Bone marrow (tissue), 2 donors: ENCODE measurements at places on chromosomes 5 and 9.

DNA sequence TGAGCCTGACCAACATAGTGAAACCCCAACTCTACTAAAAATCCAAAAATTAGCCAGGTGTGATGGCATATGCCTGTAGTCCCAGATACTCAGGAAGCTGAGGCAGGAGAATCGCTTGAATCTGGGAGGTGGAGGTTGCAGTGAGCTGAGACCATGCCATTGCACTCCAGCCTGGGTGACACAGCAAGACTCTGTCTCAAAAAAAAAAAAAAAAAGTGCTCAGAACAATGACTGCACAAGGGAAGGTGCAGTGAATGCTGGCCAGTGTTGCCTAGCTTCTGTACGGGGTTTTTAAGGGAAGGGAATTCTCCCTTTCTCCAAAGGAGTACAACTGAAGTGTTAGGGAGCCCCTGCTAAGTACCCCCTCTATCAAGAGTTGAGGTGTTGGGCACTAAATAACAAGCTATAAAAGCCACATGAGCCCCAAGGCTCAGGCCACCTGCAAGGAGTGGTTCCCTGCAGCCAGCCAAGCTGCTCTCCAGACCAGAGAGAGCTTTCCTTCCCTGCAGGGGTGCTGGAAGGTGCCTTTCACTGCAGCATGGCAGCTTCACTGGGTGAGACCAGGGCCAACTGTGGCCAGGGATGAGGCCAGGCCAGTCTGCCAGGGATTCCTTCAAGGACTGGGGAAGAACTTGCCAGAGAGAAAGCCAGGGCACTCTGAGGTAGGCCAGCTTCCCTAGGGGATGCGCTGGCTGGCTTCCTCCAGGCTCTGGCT is 14.8 kb downstream of the GADD45G start:
- DNase-seq = no peak

GRCh38 chr5:76755779-76756637 is 40.1 kb downstream of the F2R start:
- DNase-seq = no peak

DNA sequence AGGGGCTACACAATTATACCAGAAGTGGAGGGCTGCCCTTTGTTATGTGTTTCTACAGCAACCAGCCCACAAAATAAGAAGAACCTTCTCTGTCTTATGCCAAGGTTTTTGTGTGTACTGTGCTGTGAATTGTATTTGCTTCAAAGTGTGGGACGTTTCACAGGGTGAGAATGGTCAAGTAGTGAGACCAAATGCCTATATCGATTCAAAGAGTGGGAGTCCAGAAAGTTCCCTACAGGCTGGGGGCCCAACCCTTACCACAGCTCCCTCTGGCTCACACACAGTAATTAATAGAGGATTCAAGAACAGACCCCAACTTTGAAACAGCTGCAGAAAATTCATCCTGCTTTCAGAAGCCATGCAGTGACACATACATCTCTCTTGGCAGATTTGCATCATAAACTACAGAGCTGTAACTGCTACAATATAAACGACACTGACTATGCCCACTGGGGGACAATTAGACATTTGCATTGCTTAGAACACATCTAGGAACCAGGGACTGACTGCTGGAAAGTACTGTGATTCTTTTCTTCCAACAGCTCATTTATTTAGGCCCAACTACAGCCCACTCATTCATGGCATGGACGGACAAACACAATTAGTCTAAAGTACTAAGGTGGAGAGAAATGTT is 12.8 kb downstream of the ENC1 start:
- no peak for DNase-seq

- no peak for DNase-seq
Observed at GRCh38 chr5:62284946-62285891, 20.8 kb upstream of the KIF2A start.

GRCh38 chr5:96716716-96717115 is 54.5 kb downstream of the CAST start:
- no peak for DNase-seq

DNA sequence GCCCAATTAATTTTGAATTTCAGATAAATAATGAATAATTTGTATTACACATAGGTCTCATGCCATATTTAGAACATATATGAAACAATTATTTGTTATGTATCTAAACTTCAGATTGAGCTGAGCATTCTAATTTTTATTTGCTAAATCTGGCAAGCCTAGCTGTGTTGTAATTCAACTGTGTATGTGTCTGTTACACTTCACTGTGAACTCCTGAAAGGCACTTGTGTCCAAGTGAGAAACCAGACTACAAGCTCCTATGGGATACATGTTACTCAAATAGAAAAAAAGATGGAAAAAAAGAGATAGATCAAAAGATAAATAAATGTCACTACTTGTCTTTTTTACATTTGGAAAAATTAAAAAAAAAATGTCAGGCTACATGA is 56.5 kb upstream of the ANKRD55 start:
- no peak for DNase-seq

- DNase-seq = no peak
Observed at GRCh38 chr5:5350101-5350500, 72.4 kb upstream of the ICE1 start.

GRCh38 chr9:109181284-109181683 is 14.2 kb upstream of the FRRS1L start:
- no peak for DNase-seq

- no peak for DNase-seq
Observed at GRCh38 chr5:135071311-135071710, 37.3 kb upstream of the PITX1 start.

- peak; percentile 50 for DNase-seq
Observed at GRCh38 chr5:77129391-77129990, 42.4 kb upstream of the ZBED3 start.

- no peak for DNase-seq
Observed at GRCh38 chr9:479304-479970, 264.8 kb downstream of the DOCK8 start.

DNA sequence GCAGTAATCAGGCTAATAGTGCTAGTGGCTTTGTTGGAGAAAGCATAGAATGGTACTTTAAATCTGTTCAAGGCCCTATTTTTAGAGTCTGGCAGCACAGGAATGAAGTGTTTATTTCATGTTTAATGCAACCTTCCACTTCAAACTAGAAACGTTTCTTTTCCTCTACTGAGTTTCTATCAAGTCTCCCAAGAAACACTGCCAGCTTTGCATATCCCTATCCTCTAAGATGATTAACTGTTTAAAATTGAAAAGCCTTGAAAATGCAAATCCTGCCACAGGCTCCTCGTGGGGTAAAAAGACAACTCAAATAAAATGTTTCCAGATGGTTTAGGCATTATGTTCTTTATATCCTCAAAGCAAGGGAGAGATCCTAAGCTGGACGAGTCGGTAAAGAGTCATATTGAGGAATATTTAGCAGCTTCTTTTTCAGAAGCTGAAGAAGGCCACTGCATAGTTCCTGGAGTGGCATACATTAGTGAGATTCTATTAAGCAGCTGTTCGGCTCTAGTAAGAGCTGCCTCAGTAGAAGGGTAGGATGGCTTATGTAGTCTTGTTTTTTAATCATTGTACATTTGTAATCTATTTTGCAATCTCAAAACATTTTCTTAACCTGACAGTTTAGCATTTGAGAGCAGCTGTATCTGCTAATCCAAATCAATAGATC is 251.2 kb downstream of the CHSY3 start:
- DNase-seq = no peak

GRCh38 chr9:98707166-98708102 is 1.3 kb downstream of the GABBR2 start:
- no peak for DNase-seq

DNA sequence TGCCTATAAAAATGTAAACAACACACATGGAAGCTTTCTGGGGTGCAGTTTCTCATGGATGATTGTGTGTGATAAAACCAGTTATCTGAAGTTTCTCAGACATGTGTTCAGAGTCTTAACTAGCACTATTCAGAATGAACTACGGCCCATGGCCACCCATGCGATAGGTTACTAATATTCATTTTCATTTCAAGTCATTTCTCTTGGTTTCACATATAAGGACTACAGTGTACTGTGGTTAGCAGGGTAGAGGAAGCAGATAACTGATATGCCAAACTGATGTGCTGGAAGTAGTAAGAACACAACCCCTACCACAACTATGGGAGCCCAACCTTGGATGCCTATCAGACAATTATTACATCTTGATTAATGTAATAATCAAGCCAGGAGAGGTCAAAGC is 372.1 kb downstream of the DTWD2 start:
- DNase-seq = no peak

DNA sequence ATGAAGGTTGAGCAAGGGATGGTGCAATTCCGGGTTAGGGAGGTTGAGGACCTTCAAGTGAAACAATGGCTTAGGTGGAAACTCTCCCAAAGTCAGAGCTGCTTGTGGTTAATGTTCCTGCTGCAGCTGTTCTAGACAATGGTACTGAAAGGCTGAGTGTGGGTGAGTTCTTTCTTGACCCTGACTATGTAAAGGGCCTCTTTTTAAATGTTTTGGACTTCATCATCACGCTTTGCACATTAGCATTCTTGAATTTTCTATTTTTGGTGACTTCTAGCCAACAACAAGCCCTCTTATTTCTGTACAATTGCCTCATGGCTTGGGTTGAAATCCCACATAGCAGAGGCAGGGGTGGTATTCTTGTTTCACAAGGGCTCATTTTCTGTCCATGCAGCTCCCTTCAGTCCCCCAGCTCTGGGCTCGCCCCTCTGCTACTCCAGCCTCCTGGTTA is 136.3 kb upstream of the ANKRD55 start:
- no peak for DNase-seq

- DNase-seq = no peak
Observed at GRCh38 chr5:154214371-154215106, 24.0 kb downstream of the GALNT10 start.

- DNase-seq = no peak
Observed at GRCh38 chr5:172659909-172660628, 19.0 kb downstream of the NEURL1B start.

DNA sequence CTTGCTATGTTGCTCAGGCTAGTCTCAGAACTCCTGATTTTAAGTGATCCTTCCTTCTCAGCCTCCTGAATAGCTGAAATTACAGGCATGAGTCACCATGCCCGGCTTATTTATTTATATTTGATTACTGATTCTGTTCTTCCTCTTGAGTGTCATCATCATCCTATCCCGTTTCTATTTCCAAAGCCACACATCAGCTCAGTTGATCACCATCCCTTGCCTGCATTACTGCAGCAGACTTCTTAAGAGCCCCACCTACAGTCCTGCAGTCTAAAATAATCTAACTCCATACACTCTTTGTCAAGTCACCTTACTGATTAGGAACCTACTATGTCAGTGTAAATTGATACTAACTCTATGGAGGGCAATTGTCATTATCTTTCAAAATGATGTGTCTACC is 138.9 kb upstream of the RAI14 start:
- no peak for DNase-seq

GRCh38 chr9:75903785-75904360 is 13.4 kb downstream of the PCSK5 start:
- DNase-seq = no peak

GRCh38 chr9:32882705-32883104 is 99.4 kb downstream of the TMEM215 start:
- DNase-seq = no peak

GRCh38 chr5:54460181-54460919 is 4.9 kb downstream of the HSPB3 start:
- DNase-seq = no peak

- no peak for DNase-seq
Observed at GRCh38 chr5:172038167-172038566, 31.7 kb upstream of the FBXW11 start.

DNA sequence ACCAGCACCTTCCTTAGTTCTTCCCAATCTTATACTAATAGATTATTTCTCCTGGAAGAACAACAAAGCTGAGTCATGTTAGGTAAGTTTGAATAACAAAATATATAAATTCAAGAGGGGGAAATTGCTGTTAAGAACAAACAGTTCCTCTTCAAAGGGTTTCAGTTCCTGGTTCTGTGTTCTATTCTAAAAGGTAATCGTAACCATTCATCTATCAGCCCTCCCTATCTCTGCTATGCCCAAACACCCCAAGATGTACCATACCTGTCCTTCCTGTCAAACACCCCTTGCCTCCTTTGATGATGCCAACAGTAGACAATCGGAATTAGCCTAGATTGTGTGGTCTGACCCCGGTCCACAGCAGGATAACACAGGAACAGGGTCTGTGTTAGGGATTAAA is 4.2 kb upstream of the RNF180 start:
- DNase-seq = no peak

- DNase-seq = peak; percentile 7
Observed at GRCh38 chr5:16992444-16992843, 56.4 kb upstream of the MYO10 start.

DNA sequence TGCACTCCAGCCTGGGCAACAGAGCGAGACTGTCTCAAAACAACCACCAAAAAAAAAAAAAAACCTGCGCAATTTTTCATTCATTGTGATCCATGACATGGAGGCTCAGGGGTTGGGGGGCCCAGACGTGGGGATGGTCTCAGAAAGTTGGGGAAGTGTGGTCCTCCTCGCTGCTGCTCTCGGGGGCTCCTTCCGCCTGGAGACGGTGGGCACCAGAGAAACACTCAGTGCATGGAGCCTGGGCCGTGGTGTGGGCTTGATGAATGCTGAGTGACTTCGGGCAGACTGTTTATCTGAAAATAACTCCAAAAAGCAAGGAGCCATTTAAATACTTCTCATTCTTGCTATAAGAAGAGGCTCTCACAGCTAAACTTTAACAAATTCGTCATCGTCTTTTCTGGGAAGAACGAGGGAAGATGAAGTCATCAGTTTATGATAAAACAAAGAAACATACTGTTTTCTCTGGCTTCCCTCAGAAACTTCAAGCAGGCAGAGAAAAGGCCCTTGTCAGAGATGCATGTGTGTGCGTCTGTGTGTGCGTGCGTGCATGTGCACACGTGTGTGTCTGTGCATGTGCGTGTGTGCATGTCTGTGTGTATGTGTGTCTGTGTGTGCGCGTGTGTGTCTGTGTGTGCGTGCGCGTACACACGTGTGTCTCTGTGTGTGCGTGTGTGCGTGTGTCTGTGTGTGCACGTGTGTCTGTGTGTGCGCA is 35.0 kb downstream of the RASGEF1C start:
- DNase-seq = no peak

GRCh38 chr9:4517274-4517673 is 27.0 kb downstream of the SLC1A1 start:
- DNase-seq = no peak
